Glutamatergic neuron (in vitro differentiated cells): ENCODE measurements at places on chromosomes 13 and 19. TPM values are rescaled to one million over a fixed set of nuclear protein-coding genes. Genes with fewer than 3 reads are reported as not detected.
A peak's percentile ranks its signal among the peaks of the same experiment; 100 is the strongest.

DNA sequence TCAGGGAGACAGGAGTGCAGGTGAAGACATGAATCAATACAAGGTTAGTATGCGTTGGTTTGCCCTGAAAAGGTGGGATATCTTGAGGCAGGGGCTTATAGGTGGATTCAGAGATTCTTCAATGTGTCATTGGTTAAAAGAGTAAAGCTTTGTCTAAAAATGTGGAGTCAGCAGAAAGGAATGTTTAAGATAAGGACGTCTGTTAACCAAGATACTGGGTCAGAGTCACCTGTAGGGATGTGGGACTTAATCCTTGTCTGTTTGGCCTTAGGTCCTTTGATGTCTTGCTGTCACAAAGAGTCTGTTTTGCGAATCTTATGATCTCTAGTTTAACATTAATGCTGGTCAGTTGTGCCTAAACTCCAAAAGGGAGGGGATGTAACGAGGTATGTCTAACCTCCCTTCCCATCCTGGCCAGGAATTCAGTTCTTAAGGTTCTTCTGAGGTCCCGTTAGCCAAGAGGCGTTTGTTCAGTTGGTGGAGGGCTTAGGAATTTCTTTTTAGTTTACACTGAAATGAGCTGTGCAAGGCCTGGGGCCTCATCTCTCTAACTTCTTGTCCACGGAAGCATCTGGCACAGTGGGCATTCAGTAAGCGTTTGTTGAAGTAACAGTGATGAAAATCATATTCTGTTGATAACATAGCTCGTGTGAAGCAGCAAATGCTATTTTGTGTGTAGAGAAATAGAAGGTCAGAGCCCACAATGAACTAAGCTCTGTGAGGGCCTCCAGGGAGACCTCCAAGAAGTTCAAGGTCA is 96.2 kb upstream of the RNF113B start:
- H3K27ac ChIP-seq, result peak overlapping the region; percentile 87
- peaks cover 6% of the 10 kb centered on the region for H3K36me3 ChIP-seq
- peaks cover 4% of the 10 kb centered on the region for H3K27me3 ChIP-seq
- peaks cover 54% of the 10 kb centered on the region for H3K4me1 ChIP-seq
- H3K4me3 ChIP-seq, result peak overlapping the region; percentile 58
- no peak for DNase-seq

Gene PEG3
- 11.6 TPM for total RNA-seq

Gene CEACAM20
- not detected for total RNA-seq

- H3K27me3 ChIP-seq, result peaks cover 13% of the 10 kb centered on the region
- no peak for DNase-seq
- H3K4me1 ChIP-seq, result peaks cover 5% of the 10 kb centered on the region
- H3K36me3 ChIP-seq, result peaks cover 36% of the 10 kb centered on the region
- peak overlapping the region; percentile 100 for H3K27ac ChIP-seq
Measured at GRCh38 chr19:51926426-51926783, 867 bp upstream of the ZNF613 start.

DNA sequence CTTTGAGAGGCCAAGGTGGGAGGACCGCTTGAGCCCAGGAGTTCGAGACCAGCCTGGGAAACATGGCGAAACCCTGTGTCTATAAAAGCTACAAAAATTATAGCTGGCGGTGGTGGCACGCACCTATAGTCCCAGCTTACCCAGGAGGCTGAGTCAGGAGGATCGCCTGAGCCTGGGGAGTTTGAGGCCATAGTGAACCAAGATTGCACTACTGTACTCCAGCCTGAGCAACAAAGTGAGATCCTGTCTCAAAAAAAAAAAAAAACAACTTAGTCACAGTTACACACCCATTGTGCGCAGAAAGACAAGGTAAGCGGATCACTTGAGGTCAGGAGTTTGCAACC is 728 bp upstream of the DENND1C start:
- no peak overlapping the region for H3K4me3 ChIP-seq
- no peak for DNase-seq
- H3K36me3 ChIP-seq, result no peaks in the 10 kb centered on the region
- no peak overlapping the region for H3K27ac ChIP-seq
- H3K27me3 ChIP-seq, result no peaks in the 10 kb centered on the region
- no peaks in the 10 kb centered on the region for H3K4me1 ChIP-seq

GRCh38 chr19:45275370-45275971 is 24.4 kb downstream of the MARK4 start:
- H3K4me3 ChIP-seq, result peak overlapping the region; percentile 59
- peak overlapping the region; percentile 92 for H3K27ac ChIP-seq
- peaks cover 21% of the 10 kb centered on the region for H3K4me1 ChIP-seq
- peaks cover 14% of the 10 kb centered on the region for H3K27me3 ChIP-seq
- peak; percentile 70 for DNase-seq

DNA sequence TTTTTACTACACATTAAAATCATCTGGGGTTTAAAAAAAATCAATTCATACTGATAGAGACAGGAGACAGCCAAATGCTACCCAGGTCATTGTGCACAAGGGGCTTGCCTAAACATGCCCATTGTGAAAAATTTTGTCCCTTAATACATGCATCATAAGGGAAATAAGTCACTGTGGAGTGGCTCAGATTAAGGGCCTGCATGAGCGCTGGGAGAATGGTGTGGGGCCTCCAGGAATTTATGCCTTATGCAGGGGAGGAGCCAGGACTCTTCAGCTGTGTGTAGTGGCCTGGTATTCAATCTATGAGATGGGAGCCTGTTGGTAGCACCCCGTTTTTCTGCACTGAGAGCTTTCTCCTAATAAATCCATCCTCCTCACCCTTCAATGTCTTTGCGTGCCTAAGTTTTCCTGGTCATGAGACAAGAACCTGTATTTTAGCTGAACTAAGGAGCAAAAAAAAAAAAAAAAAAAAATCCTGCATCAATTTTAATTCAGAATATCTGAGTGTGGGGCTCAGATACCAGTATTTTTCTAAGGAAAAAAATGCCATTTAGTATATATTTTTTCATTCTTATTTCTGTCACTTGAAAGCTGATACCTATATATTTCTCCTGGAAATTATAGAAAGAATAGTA is 997.6 kb upstream of the ATXN8OS start:
- no peaks in the 10 kb centered on the region for H3K4me1 ChIP-seq
- no peak overlapping the region for H3K27ac ChIP-seq
- no peak for DNase-seq
- H3K36me3 ChIP-seq, result peaks cover 19% of the 10 kb centered on the region
- H3K27me3 ChIP-seq, result peaks cover 2% of the 10 kb centered on the region
